ENCODE measurements at places on chromosomes 12 and 14. TPM values are rescaled to one million over a fixed set of nuclear protein-coding genes. Genes with fewer than 3 reads are reported as not detected.

STAT6 gene
- 125 TPM for total RNA-seq

CLEC7A gene
- not detected for total RNA-seq

PABPN1 gene
- total RNA-seq: 83.4 TPM

HOXC12 gene
- not detected for total RNA-seq

TAS2R14 gene
- 1.7 TPM for total RNA-seq

GALNT16 gene
- 1.8 TPM for total RNA-seq

PLA2G1B gene
- not detected for total RNA-seq

ITGA5 gene
- total RNA-seq: 213 TPM

CPSF2 gene
- total RNA-seq: 54.6 TPM

DYNC1H1 gene
- total RNA-seq: 566 TPM

ALDH2 gene
- 16.1 TPM for total RNA-seq

C12orf42 gene
- total RNA-seq: not detected

LTBR gene
- 42.1 TPM for total RNA-seq

RAD52 gene
- total RNA-seq: 12.8 TPM

FAM186B gene
- 0.53 TPM for total RNA-seq

MYL6B gene
- total RNA-seq: 98.2 TPM

KERA gene
- not detected for total RNA-seq

CRADD gene
- 19.3 TPM for total RNA-seq

RBP5 gene
- not detected for total RNA-seq

IL23A gene
- total RNA-seq: not detected

CISTR gene
- not detected for total RNA-seq

TGM1 gene
- 0.40 TPM for total RNA-seq

SERPINA12 gene
- total RNA-seq: not detected

DAD1 gene
- 309 TPM for total RNA-seq

MYH7 gene
- not detected for total RNA-seq

LALBA gene
- not detected for total RNA-seq

CRY1 gene
- total RNA-seq: 9.5 TPM

SLC35E3 gene
- 9.8 TPM for total RNA-seq

GUCY2C gene
- under 0.01 TPM for total RNA-seq

MIPOL1 gene
- 10.0 TPM for total RNA-seq

MANSC4 gene
- not detected for total RNA-seq

FOXG1 gene
- total RNA-seq: not detected

RFX4 gene
- total RNA-seq: not detected

TMTC2 gene
- 2.9 TPM for total RNA-seq

SLC8A3 gene
- not detected for total RNA-seq

ANKRD33 gene
- 0.06 TPM for total RNA-seq

TMEM19 gene
- 62.4 TPM for total RNA-seq

DNAJC22 gene
- 4.9 TPM for total RNA-seq

PLXNC1 gene
- total RNA-seq: 4.0 TPM

NOVA1 gene
- 1.8 TPM for total RNA-seq

TDG gene
- 23.4 TPM for total RNA-seq

ARL1 gene
- total RNA-seq: 111 TPM

CNIH1 gene
- 109 TPM for total RNA-seq

LRFN5 gene
- total RNA-seq: 1.2 TPM

C14orf132 gene
- 8.2 TPM for total RNA-seq

GNS gene
- 174 TPM for total RNA-seq

RPGRIP1 gene
- not detected for total RNA-seq

PLEK2 gene
- 2.2 TPM for total RNA-seq

Data from aortic smooth muscle cell (primary cell).